Stimulated activated CD8-positive, alpha-beta memory T cell treated with anti-CD3 and anti-CD28 coated beads, Interleukin-15, amount 100 ng/mL, for 24 hours (primary cell): ENCODE measurements at places on chromosomes 12 and 14.

- DNase-seq: no peak
These were observed 141.3 kb upstream of the PLEKHG7 start for GRCh38 chr12:92561543-92561899.

GRCh38 chr12:4269279-4269991 lies 4.1 kb upstream of the CCND2 start:
- DNase-seq: peak; percentile 83

- DNase-seq: no peak
These were observed 1.1 kb upstream of the EXD2 start for GRCh38 chr14:69190191-69190590.

DNA sequence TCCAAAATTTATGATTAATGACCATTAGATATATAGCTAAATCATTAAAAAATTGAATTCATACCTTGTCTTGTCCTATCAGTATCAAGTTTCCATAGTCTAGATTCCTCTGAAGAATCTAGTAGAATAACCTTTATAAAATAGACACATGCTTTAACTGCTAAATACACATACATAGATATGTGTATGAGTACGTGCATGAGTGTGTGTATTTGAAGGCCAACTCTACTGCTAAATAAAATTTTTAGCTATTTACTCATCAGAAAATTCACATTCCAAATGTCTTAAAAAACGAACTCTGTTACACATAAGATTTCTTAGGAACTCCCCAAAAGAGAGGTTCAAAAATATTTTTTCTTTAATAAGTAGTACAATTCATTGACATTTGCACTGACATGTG lies 233.0 kb downstream of the SSPN start:
- no peak for DNase-seq

GRCh38 chr14:57405562-57405961 lies 15.2 kb downstream of the NAA30 start:
- DNase-seq: no peak

- no peak for DNase-seq
These were observed 7.6 kb downstream of the NECAP1 start for GRCh38 chr12:8089716-8090115.

DNA sequence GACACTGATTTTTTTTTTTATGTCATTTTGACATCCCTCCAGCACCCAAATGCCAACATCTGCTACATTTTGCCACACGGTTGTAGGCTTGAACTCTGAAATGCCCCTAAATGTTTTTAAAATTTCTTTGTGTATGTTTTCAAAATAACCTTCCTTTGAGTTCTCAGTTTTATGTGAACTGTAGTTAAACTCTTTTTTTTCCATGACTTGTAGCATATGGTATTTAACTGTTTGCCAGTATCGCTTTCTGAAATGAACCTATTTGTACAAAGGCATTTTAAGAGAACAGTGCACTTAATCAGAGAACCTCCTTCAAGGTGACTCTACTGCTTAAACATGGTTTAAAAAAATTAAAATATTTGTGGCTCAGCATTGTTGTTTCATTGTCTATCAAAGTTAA lies 61.5 kb downstream of the PDE3A start:
- DNase-seq: no peak

- no peak for DNase-seq
These were observed 3.1 kb upstream of the GLTP start for GRCh38 chr12:109883461-109883860.

DNA sequence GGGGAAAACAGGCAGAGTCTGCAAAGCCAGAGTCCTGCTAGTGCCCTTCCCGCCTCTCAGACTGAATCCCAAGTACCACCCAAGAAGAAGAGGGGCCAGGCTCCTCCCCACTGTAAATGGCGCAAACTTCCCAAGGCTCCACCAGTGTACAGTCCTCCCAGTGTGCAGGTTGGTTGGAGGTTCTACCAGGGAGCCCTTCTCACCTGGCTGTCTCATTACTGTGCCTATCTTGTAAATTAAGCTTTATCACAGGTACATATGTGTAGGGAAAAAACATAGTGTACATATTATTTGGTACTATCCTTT lies 189.7 kb downstream of the FSCB start:
- DNase-seq: no peak

DNA sequence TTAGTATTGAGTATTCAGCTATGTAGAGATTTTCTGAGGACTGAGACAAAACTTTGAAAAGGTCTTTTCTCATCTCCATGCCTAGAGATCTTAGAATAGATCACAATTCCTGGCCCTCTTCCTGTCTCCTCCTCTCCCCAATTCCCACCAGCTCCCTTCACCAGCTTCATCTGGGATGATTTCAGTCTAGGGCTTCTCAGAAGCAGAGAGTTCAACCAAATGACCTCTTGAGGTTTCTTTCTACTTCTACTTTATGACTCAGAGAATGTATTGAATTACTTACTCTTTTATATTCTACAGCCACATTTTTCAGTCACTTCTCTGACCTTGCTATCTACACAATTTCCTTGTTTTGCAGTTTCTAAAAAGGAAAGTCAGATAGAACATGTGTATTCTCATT lies 19.4 kb upstream of the SNX6 start:
- DNase-seq: no peak

DNA sequence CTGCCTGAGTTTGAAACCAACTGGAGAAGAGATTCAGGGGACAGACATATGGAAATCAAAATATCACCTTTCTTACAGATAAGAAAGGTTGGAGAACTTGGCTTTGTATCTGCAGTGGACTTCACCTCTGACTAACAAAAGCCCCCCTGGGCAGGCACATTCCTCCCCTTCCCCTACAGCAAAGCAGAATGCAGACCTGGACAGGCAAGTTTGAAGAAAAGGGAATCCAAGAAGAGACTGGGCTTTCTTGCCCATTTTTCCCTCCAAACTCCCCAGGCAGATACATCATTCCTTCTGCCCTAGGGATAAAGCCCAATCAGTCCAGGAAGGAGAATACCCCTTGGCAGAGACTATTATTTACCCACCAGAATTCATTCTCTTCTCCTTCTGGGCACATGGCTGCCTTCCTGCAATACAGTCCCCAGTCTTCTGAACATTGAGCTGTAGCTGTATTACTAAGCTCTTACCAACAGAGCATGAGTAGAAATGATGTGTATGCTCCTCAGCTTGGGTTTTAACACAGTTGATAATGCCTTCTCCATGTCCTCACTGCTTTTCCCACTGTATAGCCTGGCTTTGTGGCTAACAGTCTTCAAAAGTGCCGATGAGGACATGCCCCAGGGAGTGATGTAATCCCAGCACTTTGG lies 17.4 kb upstream of the NAP1L1 start:
- no peak for DNase-seq

- DNase-seq: no peak
These were observed 79.5 kb downstream of the DDX51 start for GRCh38 chr12:132064631-132065030.
